ENCODE measurements at places on chromosomes 6 and 20.

GRCh38 chr6:155400654-155400965, 55.0 kb downstream of the NOX3 start:
- no peak for DNase-seq

- no peak for DNase-seq
These were observed 120.4 kb downstream of the PHACTR3 start for GRCh38 chr20:59724457-59725366.

GRCh38 chr6:85421972-85422371, 27.9 kb upstream of the NT5E start:
- no peak for DNase-seq

- peak; percentile 54 for DNase-seq
These were observed at the start of gene FAM8A1 for GRCh38 chr6:17599877-17600526. Gene FAM8A1 (plus strand): TSS chr6:17600302. CDS start chr6:17600410, 108 bp downstream.

GRCh38 chr6:18277237-18278006, 13.1 kb upstream of the DEK start:
- DNase-seq: no peak

DNA sequence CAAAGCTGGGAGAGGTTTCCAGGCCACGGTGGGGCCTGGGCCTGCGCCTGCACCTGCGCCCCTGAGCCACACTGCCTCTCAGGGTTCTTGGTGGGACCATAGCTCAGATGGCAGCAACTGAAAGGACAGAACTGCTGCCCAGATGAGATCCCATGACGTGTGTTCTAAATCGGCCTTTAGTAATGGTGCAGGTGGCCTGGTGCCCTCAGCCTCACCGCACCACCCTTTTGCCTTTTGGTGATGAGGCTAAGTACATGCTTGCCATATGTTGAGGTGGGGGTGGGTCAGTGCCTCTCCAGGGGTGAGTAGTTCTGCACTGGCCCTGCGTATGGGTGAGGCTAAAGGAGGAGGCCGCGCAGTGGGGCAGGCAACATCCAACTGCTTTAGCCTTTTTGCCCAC, 7.4 kb downstream of the PSMG4 start:
- DNase-seq: no peak

- DNase-seq: no peak
These were observed 215.8 kb upstream of the RREB1 start for GRCh38 chr6:6891949-6892461.
